ENCODE measurements at places on chromosomes 12 and 14.

DNA sequence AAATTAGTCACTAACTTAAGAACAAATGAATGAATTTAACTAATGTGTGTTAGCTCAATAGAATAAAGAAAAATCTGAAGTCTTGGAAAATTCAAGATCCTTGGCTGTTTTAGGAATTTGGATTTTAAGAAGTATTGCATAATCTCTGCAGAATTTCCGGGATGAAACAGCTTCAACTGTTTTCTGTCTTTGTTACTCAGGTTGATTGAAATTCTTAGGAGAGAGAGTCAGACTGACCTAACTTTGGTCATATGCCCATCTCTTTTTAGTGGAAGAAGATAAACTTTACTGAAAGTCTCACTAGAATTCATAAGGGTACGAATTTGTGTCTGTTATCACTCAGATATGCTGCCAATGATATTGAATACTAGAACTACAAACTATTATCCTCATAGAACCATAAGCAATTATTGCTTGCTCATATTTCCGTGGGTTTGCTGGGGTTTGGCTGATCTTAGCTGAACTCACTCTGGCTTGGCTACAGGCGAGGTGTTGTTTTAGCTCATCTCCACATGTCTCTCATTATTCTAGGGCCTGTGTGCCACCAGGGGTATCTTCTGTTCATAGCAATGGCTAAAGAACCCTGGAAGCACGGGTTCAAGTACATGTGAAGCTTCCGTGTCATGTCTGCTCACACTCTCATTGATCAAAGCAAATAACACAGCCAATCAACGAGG lies 257.4 kb upstream of the NOVA1 start:
- no peak for DNase-seq

GRCh38 chr12:124491856-124492420 lies 75.5 kb downstream of the NCOR2 start:
- DNase-seq: no peak

DNA sequence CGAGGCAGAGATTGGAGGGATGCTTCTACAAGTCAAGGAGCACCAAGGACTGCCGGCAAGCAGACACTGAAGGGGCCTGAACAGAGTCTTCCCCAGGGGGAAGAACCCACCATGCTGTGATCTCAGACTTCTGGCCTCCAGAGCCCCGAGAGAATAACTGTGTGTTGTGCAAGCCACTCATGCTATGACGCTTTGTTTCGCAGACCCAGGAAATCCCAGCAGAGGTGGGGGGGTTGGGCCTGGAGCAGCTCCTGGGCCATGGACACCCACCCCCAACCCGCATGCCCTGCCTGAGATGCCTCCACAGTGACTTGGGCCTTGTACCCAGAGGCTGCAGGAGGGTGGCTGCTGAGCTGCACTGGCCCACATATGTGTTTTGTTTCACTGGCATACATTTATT lies 31.2 kb downstream of the ARL6IP4 start:
- no peak for DNase-seq

DNA sequence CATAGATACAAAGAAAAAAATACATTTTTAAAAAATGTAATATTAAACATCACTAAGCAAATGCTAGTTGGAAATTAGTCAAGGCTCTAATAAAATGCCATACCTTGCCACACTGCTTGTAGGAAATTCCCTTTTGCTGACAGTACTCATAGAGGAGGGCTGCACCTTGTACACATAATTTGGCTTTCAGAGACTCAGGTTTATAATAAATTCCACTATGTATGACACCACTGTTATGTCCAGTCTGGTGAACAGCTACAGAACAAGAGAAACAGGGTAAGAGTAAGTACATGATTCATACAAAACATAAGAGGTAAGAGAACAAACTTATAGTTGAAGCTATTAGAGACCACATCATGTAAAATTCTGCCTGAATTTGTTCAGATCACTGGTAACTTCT lies 10.1 kb downstream of the L2HGDH start:
- DNase-seq: no peak

DNA sequence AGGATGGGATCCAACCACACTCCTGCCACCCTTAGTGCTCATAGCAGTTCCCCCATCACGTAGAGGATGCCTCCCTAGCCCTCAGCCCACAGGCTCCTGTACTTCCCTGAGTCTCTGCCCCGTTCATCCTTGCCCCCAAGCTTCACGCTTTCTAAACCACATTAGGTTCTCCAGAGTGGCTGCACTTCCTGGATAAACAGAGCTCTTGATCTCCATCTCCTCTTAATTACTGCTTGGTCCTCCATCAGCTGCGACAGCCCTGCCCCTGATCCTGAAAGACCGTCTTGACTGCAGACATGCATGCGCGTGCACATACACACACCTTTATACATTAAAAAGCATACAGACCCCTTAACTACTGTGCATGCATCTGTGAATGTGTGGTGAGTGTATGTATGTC lies 530.0 kb downstream of the BCL11B start:
- no peak for DNase-seq

GRCh38 chr14:101481557-101481956 lies 79.7 kb upstream of the DIO3 start:
- no peak for DNase-seq

DNA sequence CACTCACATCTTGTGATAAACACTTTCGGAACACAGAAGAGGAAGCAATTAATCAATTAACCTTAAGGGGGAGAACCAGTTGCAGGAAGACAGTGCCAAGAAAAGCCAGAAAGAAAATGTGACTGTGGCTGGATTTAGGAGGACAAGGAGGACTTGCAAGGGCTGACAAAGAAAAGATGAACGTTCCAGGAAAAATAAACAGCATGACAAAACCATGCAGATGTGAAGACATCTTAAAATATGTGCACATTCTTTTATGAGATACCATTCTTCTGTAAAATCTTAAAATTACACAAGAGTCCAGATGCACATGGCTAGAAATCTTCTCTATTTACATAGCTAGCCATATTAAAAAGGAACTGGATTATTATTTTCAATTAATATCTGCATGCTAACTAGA lies 33.4 kb downstream of the KITLG start:
- DNase-seq: no peak

- no peak for DNase-seq
Measured at GRCh38 chr12:112590281-112590680, 171.5 kb downstream of the PTPN11 start.

- no peak for DNase-seq
Measured at GRCh38 chr14:102831163-102831804, 54.0 kb downstream of the TRAF3 start.

GRCh38 chr14:102189874-102190273 lies 50.2 kb downstream of the WDR20 start:
- no peak for DNase-seq

GRCh38 chr12:67747869-67748742 lies 99.6 kb downstream of the DYRK2 start:
- no peak for DNase-seq

DNA sequence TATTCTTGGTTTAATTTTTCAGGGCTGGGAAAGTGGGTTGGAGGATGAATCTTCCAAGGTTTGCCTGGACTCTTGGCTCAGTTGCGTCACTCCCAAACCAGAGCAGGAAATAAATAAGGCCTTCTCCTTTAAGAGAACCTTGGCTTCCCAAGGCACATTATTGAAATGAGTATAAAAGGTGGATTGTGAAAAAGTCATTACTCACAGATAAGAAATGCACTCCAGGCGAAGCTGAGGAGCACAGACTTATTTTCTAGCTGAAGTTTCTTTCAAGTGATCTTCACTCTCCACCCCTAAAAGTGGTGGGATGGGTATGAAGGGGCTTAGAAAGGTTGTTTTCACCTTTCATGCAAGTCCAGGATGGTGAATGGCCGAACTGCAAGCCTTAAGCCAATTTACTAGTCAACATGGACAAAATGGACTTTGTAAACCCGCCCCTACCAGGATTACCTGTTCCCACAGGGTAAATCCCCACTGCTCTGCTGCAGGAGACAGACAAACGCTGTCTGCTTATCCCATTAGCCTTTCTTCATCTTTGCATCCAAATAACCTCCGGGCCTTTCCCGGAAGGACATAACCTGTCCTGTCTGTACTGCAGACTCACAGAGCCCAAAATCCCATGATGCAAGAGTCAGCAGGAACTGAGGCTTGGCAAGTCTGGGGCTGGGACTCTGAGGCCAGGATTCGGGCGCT lies 207.6 kb downstream of the BCL11B start:
- DNase-seq: no peak

DNA sequence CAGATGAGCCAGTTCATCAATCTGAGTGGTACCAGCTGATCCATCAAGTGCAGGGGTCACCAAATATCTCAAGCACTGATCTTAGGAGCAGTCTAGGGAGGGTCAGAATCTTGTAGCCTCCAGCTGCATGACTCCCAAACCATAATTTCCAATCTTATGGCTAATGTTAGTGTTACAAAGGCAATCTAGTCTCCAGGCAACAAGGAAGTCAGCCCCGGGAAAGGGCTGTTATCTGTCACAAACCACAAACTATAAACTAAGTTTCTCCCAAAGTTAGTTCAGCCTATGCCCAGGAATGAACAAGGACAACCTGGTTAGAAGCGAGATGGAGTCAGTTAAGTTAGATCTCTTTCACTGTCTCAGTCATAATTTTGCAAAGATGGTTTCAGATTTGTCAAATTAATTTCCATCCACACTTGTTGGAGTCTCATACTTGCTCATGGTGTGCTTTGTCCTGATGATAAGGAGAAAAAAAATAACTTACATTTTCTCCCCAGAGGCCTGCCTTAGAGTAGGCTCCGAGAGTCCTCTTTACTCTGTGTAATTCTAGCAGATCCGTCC lies 3.9 kb upstream of the ABHD4 start:
- no peak for DNase-seq

DNA sequence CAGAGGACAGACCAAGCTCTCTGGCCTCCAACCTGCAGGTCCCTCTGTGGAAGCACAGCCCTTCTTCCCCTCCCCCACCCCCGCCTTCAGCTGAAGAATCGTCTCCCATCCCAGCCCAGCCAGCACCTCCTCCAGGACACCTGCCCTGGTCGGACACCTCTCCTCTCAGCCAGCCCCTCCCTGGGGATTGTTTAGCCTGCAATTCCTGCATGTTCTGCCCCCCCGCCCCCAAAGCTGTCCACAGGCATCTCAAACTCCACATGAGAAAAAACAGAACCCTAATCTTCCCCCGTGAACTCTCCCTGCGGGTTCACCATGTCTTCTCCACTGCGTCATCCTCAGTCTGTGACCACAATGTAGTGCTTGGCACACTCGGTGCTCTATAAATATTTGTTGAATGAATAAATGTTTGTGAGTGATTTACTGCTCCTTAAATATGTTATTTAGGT lies 24.1 kb downstream of the PRIMA1 start:
- no peak for DNase-seq

- DNase-seq: no peak
Measured at GRCh38 chr12:12909995-12910420, 18.6 kb downstream of the GPRC5A start.

GRCh38 chr14:92122351-92122677 lies 545 bp downstream of the CPSF2 start:
- DNase-seq: no peak

GRCh38 chr12:3150308-3150670 lies 73.1 kb downstream of the TSPAN9 start:
- DNase-seq: no peak

- no peak for DNase-seq
Measured at GRCh38 chr14:75318353-75318752, 39.7 kb downstream of the FOS start.

- DNase-seq: no peak
Measured at GRCh38 chr14:101315802-101316296, 245.4 kb upstream of the DIO3 start.

- no peak for DNase-seq
Measured at GRCh38 chr12:4607056-4607455, 41.8 kb downstream of the AKAP3 start.

- no peak for DNase-seq
Measured at GRCh38 chr14:103308717-103309616, 25.1 kb upstream of the EIF5 start.

GRCh38 chr12:113271853-113272561 lies 50.7 kb downstream of the TPCN1 start:
- no peak for DNase-seq

DNA sequence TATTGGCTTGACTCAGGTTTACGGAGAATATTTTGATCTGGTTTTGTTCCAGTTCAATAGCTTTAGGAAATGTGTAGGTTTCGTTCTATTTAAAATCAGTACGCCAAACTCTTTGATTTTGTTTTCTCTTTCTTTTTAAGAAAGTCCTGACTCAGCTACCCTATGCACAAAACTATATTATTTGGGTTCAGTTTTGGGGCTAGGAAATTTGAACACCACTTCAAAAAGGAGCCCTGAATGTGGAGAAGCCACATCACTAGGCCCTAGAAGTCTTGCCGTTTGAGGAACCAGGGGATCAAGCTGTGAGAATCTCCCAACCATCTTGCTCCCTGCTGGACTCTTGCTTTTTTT lies 168.2 kb upstream of the BCL2L14 start:
- no peak for DNase-seq

DNA sequence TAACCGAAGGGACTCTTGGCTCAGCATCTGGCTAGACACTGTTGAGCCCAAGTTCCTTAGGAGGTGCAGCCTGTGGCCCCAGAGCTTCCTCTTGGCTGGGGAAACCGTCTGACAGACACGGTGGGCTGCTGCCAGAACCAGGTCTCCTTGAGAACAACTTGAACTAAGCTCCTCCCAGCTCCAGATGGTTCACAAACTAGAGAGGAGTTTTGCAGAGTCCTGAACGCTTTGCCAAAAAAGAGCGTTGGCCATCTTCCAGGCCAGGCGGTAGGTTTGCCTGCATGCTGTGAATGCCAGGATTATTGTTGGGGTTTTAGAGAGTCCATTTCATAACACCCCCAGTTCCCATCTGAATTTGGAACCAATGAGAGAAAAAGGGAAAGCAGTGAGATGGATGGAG lies 399.8 kb downstream of the RGS6 start:
- DNase-seq: no peak

- no peak for DNase-seq
Measured at GRCh38 chr12:76242813-76243550, 105.2 kb downstream of the BBS10 start.

DNA sequence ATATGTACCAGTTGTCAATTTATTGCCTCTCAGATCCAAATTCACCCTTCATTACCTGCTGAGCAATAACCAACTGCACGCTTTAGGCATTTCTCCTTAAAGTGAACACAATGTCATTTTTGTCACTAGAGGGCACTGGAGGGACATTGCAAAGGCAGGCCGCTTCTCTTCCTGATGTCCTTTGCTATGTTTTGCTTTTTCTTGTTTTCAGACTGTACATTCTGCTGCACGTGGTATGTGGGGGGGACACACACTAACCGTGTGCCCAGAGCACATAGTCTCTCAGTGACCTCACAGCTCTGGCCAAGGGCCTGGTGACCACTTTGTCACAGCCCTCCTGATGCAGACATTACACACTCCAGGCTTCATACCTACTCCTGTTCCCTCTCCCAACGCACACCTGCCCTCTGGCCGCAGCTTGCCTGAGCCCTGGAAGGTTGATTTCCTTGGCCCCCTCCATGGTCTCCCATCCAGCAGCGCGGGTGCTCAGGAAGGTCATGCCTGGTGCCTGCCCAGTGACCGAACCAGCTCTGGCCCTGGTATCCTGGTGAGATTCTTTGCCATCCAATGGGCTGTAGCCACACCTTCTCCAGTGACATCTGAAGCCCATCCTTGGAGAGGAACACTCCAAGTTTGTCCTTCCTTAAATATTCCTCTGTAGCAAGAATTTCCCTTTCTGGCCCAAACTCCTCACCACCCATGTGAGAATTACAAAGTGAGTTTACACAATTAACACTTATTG lies 39.9 kb downstream of the MYO1H start:
- DNase-seq: no peak
